NCI-H2171 (cell line): ENCODE measurements at places on chromosomes 4 and X.

- DNase-seq: no peak
Measured at GRCh38 chr4:2943364-2944090, 19.7 kb downstream of the NOP14 start.

GRCh38 chr4:119675391-119675790 is 46.8 kb upstream of the PDE5A start:
- no peak for DNase-seq

- no peak for DNase-seq
Measured at GRCh38 chr4:76729980-76730379, 168.0 kb downstream of the SOWAHB start.

GRCh38 chr4:177010418-177010817 is 217.7 kb upstream of the VEGFC start:
- DNase-seq: no peak
